ENCODE measurements at places on chromosomes 1 and 21.

- DNase-seq, result no peak
These were observed 8.9 kb downstream of the SIPA1L2 start for GRCh38 chr1:232621050-232621449.

DNA sequence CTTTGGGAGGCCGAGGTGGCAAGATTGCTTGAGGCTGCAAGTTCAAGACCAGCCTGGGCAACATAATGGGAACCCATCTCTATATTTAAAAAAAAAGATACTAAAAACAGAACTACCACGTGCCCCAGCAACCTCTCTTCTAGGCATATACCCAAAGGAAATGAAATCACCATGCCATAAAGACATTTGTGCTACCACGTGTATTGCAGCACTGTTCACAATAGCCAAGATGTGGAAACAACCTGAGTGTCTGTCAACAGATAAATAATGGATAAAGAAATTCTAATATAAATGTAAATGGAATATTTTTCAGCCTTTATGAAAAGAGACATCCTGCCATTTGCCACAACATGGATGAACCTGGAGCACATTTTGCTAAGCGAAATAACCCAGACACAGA, 128.6 kb downstream of the PCNX2 start:
- no peak for DNase-seq

- no peak for DNase-seq
These were observed 76.7 kb downstream of the USH2A start for GRCh38 chr1:216346526-216346925.

DNA sequence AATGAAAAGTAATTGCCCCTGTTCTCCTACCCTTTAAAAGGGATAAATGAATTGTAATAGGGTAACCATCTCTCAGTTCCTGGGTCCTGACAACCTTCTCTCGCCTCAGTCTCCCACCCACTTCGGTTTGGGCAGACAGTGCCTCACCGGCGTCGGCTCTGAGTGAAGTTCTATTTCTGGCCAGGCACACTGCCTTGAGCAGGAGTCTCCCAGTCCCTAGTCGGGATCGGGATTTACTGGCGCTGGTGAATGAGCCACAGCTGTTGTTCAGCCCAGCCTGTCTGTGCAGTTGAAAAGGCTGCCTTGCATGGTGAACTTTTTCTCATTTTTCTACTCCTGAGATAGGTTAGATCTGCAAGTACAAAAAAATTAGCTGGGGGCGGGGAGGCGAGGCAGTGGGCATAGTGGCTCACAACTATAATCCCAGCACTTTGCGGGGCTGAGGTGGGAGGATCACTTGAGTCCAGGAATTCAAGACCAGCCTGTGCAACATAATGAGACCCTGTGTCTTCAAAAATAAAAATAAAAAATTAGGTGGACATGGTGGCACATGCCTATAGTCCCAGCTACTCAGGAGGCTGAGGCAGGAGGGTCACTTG, 7.4 kb downstream of the PLEKHM2 start:
- DNase-seq, result no peak

DNA sequence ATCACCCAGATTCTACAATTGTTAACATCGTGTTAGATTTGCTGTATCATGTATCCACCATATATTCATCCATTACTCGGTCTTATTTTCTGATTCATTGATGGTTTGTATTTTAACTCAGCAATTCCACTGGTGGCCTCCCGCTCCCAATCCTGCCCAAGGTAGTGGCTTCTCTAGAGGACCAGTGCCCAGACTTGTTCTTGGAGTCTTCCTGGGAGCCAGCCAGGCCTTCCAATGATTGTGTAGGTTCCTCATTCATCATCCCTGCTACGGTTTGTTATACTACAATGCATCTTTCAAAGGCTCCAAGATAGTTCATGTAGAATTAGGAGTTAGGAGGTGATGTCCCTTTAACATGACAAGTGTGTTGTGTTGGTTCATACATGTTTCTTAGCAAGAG, 451.1 kb downstream of the SETD4 start:
- DNase-seq, result no peak

DNA sequence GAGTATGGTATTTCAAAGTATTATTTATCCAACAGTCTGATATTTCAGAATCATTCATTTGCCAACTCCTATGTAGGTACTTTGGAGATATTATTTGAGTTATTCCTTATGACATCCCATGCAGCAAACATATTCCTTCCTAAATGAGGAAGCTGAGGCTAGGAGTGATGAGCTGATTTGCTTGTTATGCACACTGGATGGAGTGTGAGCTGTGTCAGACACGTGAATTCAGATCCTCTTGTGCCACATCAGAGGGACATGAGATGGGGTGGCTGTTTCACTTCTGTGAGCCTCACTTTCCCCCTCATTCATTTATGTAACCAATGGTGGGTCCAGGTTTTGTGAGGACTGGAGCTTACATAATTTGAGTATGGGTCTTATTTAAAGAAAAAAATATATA, 215.9 kb downstream of the DISC1 start:
- no peak for DNase-seq

DNA sequence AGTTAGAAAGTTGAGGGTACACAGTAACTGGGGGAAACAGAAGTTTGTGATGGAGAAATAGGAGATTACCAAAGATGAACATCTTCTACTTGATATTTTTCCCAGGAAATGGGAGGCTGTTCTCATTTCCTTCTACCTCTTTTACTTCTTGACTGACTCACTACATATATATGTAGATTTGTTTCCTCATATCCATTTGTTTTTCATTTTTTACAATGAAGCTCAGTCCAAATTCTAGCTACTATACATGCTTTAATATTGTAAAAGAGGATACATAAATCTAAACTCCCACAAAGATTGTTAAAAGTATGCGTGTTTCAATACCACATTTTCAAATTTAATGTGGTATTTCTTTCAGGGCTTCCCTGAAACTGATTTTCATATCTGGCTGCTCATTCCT, 366.6 kb upstream of the NCAM2 start:
- no peak for DNase-seq

DNA sequence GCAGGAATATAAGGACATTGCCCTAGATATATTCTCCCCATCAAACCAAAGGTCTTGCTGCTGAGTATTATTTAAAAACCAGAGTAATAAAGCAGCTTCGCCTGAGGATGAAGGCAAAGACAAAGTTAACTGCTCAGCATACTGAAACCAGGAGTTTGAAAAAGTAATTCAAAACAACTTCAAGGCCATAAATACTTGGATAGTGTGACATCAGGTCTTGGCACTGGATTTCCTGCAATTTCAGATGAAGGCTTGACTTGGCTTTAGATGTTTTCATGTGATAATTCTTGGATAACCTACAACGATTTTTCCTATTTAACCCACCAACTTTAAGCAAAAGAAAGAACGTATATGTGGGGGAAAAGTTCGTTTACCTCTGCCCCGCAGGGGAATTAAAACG, 10.6 kb downstream of the SOD1 start:
- no peak for DNase-seq

DNA sequence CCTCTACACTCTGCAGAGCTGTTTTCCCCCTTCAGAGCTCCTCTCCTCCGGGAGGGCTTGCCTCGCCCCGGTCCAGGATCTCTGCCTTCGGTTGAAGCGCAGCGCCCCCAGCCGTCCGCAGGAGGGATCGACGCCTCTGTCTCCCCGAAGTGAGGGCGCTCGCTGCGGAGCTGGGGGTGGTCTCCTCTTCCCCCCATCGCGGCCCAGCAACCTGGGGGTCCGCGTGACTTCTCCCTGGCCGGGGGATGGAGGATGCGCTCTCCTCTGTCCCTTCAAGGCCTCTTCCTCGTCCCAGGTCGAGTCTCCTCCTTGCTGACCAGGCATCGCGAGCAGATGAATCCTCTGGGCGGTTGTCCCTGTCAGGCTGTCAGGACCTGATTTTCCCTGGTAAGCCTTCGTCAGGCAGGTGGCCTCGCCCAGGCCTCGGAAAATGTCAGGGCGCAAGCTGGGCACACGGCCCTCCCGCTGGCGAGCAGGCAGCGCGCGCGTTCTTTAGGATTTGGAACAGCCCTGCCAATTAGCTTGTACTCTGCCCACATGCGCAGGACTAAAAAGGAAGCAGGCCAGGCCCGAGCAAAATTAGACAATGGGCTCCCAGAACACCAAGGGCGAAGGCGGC, 90.5 kb downstream of the EDEM3 start:
- DNase-seq, result no peak

GRCh38 chr1:6347641-6348487, 45.7 kb downstream of the ACOT7 start:
- no peak for DNase-seq

DNA sequence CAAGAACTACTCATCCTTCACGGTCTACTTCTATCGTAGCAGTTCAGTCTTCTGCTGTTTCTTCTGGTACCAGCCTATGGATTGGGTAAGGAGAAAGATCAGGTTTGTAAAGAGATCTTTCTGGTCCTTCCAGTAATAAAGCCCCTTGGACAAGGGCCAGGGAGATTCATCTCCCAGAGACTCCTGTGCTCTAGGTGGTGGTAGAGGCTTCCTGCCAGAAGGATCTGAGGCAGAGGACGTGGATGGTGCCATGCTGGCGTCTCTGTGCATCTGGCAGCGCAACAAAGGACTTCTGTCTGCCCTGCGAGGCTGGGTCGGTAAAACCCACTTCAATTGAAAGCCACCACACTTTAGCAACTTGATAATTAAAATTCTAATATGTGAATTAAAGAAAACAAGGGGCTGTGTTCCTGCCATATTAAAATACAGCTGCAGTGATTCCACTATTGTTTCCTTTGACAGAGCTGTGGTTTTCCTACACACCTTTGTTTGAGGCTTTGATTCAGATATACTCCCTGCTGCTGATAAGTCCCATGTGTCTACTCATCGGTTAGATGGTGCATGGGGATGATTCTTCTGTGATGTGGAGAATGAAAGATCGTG, 73.6 kb downstream of the ROR1 start:
- peak; percentile 43 for DNase-seq

DNA sequence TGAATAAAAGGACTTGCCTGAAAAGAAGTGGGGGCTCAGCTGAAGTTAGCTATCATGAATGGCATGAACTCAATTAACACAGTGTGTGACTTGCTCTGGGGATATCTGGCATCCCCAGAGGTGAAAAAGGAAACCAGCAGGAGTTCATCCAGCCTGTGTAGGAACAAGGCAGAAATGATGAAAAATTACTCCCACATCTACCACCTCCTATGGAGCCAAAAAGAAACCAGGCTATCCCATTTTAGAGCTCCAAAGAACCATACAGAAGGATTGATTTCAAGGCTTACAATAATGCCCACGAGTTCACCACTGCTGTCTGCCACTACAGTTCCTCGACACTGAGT, 25.3 kb downstream of the TP53BP2 start:
- no peak for DNase-seq

DNA sequence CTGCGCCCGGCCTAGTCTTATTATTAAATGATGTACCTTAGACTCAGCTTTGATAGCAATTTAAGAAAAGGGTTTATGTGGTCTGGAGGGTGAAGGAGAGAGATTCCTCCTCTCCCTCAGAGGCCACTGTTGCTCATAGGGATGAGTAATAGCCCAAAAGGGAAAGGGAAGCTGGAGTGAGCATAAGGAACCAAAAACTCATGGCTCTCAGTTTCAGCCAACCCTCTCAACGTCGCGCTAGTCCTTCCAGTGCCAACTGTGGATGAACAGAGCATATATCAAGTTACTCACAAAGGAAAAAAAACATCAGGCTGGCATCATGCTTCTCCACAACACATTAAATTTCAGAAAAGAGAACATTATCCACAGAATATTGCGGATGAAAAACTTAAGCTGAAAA, 8.3 kb upstream of the GPR89B start:
- DNase-seq, result no peak

DNA sequence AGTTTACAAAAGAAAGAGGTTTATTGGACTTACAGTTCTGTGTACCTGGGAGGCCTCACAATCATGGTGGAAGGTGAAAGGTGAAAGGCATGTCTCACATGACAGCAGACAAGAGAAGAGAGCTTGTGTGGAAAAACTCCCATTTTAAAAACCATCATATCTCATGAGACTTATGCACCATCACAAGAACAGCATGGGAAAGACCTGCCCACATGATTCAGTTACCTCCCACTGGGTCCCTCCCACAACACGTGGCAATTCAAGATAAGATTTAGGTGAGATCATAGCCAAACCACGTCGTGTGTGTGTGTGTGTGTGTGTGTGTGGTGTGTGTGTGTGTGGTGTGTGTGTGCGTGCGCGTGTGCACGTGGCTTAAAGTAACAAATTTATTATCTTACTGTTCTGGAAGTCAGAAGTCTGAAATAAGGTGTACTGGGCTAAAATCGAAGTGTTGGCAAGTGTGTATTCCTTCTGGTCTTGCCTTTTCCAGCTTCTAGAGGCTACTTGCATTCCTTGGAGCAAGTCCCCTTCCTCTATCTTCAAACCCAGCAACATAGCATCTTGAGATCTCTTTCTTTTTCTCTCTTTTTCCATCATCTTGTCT, 48.1 kb upstream of the MPC2 start:
- DNase-seq, result no peak

GRCh38 chr21:24594082-24594481, 1013.2 kb downstream of the MRPL39 start:
- DNase-seq, result no peak

- DNase-seq, result no peak
These were observed 113.8 kb downstream of the CASZ1 start for GRCh38 chr1:10682449-10683309.

- DNase-seq, result peak; percentile 21
These were observed 12.7 kb downstream of the NFASC start for GRCh38 chr1:204883405-204883804.

DNA sequence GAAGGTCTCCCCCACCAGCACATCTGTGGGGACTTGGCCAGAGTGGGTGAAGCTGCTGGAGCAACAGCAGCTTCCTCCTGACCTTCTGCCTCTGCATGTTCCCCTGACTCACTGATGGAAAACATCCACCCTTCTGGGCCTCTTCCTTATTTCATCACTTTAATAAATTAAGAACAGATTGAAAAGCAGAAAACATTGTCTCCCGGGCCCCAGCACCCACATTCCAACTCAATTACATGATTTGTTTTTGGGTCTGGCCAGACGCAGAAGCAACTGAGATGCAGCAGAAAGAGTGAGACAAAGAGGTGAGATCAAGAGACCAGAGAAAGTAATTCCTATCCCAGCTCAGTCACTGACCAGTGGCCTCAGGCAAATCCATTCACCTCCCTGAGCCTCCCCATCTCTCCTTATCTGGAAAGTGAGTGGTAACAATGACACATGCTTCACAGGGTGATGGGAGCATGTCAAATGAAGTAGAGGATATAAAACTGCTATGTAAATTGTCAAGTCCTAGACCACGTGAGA, 157.1 kb downstream of the ELAVL4 start:
- no peak for DNase-seq

DNA sequence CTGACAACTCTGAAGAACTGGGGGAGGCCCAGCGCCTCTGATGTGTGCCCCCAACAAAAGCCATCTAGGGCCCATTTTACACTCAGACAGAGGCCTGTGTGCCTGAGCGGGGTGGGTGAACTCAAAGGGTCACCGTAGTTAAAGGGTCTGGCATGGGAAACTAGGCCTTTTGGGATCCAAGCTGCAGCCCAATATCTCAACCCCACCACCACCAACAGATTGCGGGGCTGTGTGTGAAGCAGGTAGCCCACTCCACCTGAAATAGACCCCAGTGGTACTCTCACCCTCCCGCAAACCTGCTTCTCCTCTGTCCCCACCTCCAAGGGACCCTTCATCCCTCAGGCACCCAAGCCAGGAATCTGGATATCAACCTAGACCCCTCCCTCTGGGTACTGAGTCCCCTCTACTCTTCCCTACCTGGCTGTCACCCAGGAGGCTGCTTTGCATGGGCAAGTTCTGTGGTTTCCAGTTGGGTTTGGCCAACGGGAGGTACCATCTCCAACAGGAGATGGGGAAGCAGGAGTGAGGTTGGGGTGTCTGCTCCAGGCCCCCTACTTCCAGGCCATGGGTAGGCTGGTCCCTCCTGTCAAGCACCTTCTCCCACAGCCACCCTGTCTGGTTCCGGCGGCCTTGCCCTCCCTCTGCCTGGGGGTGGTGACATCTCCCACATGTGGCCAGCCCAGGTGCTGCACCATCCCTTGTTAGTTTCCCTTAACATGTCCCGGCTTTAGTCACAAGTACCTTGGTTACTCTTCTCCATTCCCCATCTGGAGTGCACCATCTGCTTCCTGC, 35.2 kb upstream of the LRP8 start:
- no peak for DNase-seq

Measured in NCI-H2029 treated with DMSO at 0.1 percent for 48 hours (cell line).